ENCODE measurements at places on chromosomes 7 and 10.

- DNase-seq = no peak
These were observed 74.9 kb upstream of the STEAP1B start for GRCh38 chr7:22574754-22575520.

- no peak for DNase-seq
These were observed 6.8 kb upstream of the HIPK2 start for GRCh38 chr7:139784648-139785047.

DNA sequence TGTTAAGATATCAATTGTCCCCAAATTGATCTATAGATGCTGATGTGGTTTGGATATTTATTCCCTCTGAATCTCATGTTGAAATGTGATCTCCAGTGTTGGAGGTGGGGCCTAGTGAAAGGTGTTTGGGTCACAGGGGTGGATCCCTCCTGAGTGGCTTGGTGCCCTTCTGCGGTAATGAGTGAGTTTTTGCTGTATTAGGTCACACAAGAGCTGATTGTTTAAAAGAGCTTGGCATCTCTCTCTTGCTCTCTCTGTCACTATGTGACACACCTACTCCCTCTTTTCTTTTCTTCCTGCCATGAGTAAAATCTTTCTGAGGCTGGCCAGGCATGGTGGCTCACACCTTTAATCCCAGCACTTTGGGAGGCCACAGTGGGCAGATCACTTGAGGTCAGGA is 98.2 kb upstream of the KAT6B start:
- DNase-seq = no peak

DNA sequence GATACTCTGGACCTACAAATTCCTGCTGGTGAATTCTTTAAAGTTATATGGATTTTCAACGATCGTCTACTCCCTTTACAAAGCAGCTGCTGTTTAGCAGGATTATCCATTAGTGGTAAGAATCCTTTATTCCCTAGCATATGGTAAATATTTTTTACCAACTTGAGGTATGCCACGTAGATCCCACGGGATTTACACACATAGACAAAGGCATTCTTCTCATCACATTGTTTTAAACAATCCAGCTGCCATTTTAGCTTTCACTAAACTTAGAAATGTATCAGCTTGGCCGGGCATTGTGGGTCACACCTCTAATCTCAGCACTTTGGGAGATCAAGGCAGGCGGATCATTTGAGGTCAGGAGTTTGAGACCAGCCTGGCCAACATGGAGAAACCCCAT is 148.0 kb upstream of the SH2B2 start:
- DNase-seq = no peak

All from adipocyte (in vitro differentiated cells).